ENCODE measurements at places on chromosomes 7 and 10.

GRCh38 chr10:3772361-3773171 is 12.4 kb downstream of the KLF6 start:
- no peak for DNase-seq

DNA sequence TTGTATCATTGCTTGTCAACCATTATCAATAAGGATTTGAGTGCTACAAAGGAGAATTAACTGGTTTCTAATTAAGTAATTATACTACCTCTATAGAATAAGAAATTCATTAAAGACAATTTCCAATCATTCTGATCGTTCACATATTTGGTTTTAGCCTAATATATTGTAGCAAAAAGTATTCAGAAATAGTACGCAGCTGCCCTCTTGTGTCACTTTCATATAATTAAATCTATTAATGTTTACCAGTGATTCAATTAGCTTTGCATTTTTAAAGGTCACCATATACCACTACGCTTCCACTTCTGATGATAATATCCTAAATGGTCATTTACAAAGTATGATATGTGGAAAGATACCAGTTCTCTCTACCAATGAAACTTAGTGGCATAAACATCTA is 128.3 kb downstream of the NEBL start:
- no peak for DNase-seq

DNA sequence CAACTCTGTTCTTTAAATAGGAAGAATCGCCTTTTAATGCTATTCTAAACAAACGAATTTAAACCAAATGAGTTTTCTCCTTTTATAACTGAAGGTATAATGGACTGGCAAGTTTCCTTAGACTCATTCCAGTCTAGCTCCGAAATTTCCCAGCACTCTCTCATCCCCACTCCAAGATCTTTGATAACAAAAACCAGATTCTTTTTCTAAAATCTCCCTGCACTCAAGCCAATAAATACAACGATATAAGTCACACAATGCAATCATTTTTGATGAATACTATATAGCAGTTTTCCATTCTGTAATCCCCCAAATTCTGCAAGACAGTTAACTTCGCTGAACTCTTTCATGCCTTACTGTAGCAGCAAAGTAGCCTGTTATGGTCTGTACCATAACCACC is 1.9 kb downstream of the OGA start:
- DNase-seq, result no peak

DNA sequence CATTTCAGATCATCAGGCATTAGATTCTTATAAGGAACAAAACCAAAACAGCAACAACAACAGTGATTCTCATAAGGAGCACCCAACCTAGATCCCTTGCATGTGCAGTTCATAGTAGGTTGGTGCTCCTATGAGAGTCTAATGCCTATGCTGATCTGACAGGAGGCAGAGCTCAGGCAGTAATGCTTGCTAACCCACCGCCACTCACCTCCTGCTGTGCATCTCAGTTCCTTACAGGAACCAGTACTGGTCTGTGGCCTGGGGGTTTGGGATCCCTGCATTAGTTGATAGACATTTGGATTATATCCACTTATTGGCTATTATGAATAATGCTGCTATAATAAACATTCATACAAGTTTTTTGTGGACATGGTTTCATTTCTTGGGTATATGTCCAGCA is 14.0 kb downstream of the MKLN1 start:
- no peak for DNase-seq

DNA sequence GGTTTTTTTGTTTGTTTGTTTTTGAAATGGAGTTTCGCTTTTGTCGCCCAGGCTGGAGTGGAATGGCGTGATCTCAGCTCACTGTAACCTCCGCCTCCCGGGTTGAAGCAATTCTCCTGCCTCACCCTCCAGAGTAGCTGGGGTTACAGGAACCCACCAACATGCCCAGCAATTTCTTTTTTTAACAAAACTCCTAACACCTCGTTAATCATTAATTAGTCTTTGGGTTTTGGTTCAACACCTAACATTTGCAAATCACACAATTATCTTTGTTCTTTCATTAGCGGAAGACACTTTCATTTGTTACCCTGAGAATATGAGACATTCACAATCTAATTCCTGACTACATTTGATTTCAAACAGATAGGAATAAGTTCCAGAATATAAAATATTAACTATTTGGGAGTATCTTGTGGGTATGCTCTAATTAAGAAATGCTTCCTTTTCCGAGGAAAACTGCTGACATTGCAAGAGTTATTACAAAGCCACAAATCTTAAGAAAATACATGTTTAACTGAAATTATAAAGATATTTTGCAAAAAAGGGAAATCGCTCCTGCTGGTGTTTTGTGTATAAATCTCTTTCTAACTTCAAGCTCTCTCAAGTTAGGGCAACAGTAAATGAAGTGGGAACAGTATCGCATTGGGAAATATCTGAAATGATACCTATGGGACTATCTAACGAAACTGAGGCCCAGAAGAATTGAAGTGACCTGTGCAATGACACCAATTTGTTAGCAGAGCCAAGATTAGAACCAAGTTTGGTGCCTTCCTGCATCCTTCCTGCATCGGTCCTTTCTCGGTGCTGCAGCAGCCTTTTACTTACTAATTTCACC is 1.2 kb upstream of the LSM8 start:
- no peak for DNase-seq

DNA sequence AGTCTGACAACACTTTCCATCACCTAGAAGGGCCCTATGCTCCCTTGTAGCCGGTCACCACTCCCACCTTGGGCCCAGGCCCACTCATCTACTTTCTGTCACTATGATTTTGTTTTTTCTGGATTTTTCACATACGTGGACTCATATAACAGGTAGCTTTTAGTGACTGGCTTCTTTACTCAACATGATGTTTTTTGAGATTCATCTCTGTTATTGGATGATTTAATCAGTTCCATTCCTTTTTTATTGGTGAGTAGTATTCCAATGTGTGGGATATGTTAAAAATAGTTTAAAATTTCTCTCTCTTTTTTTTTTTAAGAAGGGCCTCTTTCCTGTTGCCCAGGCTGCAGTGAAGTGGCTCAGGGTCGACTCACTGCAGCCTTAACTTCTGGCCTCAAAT is 9.3 kb downstream of the PALD1 start:
- DNase-seq, result no peak

DNA sequence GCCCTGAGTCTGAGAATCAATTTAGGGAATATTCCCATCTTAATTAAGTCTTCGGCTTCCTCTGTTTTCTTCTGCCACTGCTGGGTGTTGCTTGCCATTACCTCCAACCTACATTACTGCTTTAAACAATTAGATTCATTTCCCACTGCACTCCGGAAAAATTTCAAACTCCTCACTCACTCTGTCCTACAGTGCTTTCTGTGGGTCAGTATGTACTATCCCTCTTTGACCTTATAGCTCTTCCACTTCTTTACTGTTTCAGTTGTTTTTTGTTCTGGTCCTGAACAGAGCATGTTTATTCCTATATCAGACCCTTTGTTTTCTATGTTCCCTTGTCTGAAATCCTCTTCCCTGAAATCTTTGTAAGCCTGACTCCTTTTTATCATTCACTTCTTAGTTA is 160.6 kb downstream of the MAGI2 start:
- no peak for DNase-seq

GRCh38 chr10:8361510-8361844 is 307.0 kb downstream of the GATA3 start:
- no peak for DNase-seq

DNA sequence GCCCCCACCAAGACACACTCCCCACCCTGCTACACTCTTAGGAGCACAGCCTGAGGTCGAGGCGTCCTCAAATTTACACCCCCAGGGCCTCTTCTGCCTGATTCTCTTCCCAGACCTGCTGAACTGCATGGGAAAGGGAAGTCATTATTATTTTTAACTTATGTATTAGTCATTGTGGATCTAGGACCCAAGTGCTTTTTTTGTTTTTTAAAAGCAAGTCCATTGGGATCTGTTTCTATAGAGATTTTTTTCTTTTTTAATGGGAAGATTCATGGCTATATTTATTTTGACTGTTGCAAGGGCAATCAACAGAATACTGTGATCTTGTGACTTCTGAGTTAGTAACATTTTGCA is 203.8 kb downstream of the ZMYND11 start:
- no peak for DNase-seq

DNA sequence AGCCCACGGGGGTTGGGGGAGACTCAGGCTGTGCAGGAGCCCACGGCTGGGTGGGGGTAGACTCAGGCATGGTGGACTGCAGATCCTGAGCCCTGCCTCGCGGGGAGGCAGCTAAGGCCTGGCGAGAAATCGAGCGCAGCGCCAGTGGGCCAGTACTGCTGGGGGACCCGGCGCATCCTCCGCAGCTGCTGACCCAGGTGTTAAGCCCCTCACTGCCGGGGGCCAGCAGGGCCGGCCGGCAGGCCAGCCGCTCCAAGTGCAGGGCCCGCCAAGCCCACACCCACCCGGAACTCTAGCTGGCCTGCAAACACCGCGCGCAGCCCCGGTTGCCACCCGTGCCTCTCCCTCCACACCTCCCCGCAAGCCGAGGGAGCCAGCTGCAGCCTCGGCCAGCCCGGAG is 33.4 kb downstream of the SP4 start:
- no peak for DNase-seq

- no peak for DNase-seq
Measured at GRCh38 chr7:65379318-65379717, 5.7 kb downstream of the ZNF92 start.

All from T follicular helper cell (primary cell).